ENCODE measurements at places on chromosomes 2 and 18.
A peak's percentile ranks its signal among the peaks of the same experiment; 100 is the strongest.

DNA sequence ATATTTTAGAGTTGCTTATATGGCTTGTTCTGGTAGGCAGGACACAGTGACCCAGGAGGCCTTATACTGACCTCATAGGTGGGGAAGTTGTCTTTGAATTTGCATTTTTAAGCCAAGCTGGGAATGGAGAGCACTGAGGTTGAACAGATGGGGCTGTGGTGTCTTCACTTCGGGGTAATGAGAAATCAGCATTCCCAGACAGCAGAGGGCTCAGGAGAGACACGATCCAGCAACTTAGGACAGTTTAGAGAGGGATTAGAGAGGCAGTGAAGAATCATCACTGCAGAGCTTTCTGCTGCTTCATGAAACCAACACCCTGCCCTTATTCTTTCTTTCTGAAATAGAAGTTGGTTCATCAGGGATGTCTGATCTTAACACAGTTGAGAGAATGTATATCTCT, 202.4 kb downstream of the TDRD15 start:
- no peak for DNase-seq

- DNase-seq, result no peak
These were observed 66.2 kb downstream of the MAIP1 start for GRCh38 chr2:200021449-200022114.

DNA sequence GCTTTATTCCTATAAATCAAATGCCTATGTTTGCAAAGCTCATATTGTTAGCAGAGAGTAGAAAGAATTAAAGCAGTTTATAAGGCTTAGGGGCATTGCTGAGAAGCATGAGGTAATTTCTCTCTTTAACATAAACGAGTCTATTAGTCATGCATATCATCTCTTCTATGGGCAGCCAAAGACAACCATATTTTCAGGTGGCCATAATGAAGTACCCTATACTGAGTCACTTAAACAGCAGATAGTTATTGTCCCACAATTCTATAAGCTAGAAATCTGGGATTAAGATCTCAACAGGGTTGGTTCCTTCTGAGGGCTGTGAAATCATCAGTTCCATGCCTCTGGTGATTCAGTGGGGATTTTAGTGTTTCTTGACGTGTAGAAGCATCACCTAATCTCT, 277.5 kb downstream of the NR4A2 start:
- no peak for DNase-seq

- no peak for DNase-seq
These were observed 451.0 kb downstream of the MEIS1 start for GRCh38 chr2:66885775-66886383.

GRCh38 chr18:54232485-54233227, 8.2 kb upstream of the MBD2 start:
- DNase-seq, result no peak

- peak; percentile 81 for DNase-seq
These were observed 14.0 kb upstream of the PRKCE start for GRCh38 chr2:45637440-45637839.

- DNase-seq, result no peak
These were observed 10.3 kb upstream of the CIB4 start for GRCh38 chr2:26651470-26651771.

DNA sequence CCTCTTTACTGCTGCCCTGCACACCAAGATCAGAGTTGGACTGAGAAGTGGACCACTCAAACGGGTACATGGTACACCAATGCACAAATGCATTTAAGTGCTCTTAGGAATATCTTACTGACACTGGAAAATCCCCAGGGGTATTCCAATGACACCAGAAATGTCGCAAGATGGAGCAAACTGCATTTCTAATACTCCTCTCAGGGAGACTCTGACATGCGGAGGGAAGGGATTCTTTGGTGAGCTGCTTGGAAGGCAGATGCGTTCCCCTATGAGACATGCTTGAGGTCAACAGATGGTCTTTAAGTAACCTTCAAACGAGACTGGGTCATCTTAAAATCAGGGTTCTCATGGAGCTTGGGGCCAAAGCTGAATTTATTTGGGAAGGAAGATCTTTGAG, 521.8 kb upstream of the TCF4 start:
- no peak for DNase-seq
